ENCODE measurements at places on chromosomes 2 and 18.

GRCh38 chr18:78980279-78980771 lies 707 bp downstream of the SALL3 start:
- DNase-seq = no peak

- DNase-seq = peak; percentile 10
Observed at GRCh38 chr2:23199115-23199918, 185.7 kb upstream of the KLHL29 start.

DNA sequence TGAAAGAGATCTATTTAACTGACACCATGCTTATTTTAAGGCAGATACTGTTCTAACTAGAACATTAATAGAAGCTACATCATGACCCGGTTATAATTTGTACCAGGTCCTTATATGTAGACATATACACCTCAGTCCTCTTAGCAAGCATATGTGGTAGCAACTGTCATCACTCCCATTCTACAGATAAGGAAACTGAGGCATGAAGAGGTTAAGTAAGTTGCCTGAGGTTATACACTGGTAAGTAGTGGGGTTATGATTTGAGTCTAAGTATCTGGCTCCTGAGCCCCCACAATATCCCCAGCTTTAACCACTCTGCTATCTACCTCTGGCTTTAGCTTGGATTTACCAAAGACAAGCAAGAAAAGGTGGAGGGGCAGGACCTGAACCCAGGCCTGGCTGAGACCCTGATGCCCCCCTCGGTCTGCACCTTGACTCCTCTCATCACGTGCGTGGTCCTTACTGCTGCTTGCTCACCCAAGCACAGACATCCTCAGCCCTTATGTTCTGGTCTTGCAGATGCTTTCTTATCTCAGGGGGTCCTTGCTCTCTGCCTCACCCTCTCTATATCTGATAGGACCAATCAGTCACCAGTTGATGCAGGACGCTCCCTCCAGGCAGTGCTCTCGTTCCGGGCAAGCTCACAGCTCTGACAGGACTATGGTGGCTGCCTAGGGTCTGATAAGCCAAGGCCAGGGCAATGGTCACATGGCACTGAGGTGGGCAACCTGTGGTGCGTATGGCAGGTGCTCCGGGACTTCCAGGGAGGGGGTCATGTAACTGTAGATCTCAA lies 4.0 kb downstream of the DYSF start:
- DNase-seq = no peak

DNA sequence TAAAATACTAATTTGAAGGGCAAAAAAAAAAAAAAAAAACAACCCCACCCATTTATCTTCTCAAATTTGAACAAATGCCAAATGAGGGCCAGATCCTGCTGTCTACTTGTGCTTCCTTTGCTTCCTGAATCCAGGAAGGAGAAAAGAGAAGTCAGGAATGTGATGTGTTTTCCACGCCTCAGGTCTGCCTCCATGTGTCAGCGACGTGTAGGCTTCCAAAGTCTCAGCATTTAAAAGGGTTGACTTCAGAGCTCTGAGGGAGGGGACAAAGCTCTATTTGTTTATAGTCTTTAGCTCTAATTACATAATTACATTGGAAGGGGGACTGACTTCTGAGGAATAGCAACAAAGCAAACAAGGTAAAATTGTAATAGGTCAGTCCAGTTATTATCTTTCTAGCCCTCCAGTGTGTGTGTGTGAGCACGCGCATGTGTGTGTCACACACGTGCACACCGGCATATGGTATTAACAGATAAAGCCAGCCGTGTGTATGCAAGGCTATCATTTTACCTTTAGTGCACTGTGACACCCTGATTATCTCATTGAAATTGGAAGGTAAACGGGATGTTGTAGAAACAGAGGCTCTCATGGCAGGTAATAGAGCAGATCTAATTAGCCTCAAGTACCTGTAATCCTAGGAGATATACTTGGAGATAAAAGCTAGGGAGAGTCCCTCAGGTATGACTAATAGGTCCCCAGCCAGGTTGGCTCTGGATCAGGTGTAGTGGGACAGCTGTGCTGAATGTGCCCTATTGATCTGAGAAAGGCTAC lies 911.4 kb upstream of the ZEB2 start:
- DNase-seq = no peak

DNA sequence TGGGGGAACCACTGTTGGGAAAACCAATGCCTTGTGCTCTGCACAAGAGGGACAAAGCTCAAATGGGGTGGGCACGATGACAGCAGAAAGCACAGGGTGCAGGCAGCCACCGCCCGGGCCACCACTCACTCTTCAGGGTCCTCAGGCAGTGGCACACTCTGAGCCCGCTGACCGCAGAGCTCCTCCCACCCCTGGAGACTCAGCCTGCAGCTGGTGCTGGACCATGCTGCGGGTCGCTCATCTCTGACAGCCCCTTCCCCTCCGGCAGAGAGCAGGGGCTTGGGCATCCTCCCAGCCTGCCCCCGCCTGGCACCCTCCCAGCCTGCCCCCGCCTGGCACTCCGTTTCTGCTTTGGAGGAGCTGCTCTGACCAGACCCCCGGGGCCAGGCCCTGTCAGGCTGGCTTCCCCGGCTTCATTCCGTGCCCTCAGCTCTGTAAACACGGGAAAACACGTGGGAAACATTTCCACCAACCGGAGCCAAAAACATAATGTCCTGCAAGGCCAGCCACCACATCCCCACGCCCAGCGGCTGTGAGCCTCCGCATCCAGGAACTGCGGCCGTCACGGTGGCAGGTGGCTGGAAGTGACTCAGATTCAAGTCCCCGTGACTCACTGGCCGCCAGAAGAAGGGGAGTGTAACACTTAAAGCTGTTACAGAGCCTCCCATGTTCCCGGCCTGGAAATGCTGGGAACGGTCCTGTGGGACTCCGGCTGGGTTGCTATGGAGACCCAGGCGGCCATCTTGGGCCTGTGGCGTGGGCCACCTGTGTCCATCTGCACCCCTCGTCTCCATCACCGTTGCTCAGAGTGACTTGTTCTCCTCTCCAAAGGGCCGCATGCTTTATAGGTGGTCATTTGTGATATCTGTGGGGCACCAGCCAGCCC lies 6.8 kb upstream of the SNED1 start:
- DNase-seq = no peak

GRCh38 chr18:41829647-41830516 lies 125.2 kb upstream of the PIK3C3 start:
- DNase-seq = no peak

- no peak for DNase-seq
Observed at GRCh38 chr18:23626451-23627279, 36.0 kb downstream of the ANKRD29 start.

DNA sequence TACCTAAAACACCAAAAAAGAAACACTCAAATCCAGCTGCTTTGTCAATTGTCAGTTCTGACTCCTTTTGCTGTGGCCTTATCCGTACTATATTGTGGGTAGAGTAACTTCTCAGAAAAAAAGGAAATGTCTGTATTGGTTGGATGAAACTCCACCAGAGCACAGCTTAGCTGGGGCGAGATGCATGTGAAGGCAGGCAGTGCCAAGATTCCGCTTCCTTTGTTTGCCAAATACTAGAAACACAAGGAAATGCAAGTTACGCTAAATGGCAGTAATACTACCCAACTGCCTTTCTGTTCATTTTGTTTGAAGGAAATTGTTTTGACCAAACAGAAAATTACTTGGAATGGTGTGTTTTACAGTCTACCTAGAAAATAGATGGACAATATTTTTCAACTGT lies 10.0 kb downstream of the KLF11 start:
- no peak for DNase-seq

DNA sequence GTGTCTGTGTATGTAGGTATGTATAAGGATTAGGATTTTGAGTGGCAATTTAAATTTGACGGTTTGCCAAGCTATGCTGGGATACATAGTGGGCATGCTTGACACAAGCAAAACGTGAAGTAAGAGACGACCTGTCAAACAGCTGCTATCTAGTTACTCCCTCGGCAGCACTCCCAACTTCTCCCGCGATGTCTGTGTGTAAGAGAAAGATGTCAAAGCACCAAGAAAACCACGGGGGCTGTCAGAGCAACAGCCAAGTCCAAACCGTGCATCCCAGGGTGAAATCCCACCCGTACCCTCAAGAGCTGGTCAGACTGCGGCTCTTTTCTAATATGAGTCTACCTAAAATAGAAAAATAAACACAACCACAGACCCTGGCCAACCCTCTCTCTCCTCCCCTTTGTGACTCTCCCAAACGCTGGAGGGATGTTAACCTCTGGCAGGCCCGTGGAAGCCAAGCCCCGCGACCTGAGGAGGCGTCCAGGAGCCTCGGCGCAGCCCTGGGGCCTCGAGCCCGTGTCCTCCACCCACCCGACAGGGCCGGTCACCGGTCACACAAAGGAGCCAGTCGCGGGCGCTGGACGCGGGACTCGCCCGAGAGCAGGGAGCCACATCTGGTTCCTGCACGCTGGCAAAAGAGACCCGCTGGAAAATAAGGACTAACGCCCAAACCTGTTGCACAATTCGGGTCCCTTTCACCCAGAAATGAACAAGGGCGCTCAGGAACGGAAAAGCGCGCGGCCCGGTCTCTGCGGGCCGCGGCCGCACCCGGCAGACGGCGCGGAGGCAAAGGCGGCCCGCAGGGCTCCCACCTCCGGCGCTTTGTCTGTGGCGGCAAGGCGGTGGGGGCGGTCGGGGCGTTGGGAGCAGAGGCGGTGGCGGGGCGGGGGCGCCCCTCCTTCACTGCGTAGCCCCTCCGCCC lies 925 bp downstream of the SESTD1 start:
- DNase-seq = peak; percentile 35

DNA sequence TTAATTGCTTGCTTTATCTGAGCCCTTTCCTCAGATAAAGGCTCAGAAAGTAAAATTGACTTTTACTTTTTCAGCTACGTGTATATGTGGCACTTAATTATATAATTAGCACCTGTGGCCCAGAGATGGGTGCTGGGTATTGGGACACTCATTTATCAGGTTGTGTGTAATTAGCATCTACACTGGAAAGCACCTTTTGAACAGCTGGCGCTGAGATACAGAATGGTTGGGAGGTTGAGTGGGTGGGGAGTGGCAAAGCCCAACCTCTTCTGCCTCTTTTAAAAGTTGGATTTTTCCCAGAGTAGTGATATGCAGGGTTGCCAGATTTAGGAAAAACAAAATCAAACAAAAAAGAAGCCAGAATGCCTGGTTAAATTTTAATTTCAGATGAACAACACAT lies 23.9 kb downstream of the SPTBN1 start:
- no peak for DNase-seq

DNA sequence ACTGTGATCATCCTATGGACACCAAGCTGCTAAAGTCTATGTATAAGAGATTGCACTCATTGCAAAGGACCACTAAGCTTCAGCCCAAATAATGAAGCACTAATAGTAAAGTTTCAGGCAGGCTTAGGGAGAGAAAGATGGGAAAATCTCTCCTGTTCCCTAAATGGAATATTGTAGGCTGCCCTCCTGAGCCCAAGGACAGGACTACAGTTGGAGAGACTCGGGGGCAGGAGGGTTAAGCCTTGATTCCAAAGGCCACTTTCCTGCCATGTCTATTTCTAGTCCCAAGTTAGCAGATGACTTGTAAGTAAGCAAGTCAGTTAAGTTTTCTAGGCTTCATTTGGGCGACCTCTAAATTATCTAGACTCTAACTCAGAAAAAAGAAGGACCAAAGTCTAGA lies 9.0 kb downstream of the TMEM247 start:
- DNase-seq = no peak

GRCh38 chr2:74566754-74567085 lies 12.2 kb downstream of the DOK1 start:
- no peak for DNase-seq

DNA sequence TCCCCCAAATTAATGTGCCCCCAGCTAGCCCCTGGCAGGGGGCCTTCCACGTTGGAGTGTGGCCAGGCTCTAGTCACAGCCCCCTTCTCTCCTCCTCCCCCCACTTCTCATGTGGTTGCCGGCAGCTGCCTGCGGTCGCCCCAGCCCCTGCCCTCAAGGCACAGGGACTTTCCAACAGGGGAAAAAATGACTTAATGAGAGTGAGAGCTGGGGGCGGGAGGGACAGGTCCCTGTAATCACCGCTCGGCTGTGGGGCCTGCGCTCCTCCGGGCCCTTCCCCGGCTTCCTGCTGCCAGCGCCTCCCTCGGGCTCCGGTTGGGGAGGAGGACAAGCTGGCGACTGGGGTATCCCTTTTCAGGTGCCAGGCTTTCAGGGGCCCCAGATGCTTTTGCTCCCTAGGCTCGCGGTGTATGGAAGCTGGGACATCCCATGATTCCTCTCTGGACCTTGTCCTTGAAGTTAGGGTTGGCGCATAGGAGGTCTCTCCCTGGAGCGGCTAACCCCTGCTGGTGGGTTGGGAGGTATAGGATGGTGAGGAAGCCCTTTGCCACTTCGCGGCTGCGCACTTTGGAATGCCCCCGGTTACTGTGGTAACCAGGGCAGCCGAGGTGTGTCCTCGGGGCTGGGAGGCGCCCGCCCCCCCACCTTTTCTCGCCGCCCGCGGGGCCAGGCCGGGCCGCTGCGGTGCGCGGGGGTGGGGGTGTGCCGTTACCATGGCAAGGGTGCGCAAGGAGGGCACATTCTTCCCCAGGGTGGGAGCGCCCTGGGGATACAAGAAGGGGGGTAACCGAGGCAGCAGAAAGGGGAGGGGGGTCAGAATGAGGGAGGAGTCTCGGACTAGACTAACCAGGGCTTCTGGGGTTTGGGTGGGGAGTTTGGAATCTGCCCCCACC lies 16.1 kb downstream of the WNT10A start:
- peak; percentile 90 for DNase-seq

DNA sequence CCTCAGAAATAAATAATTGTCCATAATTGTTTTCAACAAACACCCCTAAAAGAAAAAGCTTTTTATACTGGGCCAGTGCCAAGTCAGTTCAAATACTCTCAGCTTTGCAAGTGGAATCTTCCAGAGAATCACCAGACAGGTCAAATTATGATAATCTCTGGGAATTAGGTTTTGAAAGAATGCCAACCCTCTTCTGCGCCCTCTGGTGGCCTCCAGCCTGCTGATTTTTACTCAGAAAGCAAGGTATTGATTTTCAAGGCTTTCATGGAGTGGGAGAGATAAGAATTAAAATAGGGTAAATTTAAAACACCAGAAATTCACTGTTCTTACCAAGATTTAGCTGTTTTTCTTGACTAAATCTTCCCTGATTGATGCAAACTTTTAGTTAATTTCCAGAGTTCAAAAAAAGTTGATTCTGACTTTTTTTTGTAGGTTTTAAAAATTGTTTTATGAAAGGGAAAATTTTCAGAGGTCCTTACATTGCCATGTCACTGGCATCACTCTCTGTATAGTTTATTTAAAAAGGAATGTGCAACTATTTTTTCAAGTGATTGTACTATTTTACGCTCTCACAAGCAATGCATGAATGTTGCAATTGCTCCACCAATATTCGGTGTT lies 282.9 kb upstream of the TNP1 start:
- DNase-seq = peak; percentile 49

DNA sequence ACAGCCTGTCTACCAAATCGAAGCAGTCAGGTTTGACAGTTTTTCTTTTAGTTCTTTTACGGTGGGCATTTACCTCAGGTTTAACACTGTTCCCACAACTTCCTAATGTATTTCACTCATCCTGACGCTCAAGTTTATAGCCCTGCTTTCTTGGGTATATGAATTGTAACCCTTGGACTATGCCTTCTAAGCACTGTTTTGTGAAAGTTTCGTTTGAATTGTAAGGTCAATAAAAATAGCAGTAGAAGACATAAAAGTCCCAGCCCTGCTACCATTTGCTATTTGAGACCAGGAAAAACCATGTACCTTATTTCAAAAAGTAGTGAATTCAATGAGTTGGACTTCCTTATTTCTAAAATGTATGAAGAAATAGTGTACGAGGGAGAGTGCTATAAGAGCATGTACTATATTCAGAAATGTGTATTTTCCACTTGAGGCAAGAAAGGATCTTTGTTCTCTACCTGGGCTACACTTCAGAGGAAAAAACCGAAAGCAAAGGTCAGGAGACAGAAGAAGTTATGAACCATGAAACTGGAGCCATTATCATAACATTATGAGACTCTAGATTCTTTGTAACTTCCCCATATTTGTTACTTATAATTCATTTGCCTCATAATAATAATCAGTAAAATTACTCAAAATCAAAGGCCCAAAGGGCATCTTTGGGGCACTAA lies 1.9 kb upstream of the ZC3H15 start:
- no peak for DNase-seq
